CD8-positive, alpha-beta T cell (primary cell): ENCODE measurements at places on chromosomes 4 and X.

DNA sequence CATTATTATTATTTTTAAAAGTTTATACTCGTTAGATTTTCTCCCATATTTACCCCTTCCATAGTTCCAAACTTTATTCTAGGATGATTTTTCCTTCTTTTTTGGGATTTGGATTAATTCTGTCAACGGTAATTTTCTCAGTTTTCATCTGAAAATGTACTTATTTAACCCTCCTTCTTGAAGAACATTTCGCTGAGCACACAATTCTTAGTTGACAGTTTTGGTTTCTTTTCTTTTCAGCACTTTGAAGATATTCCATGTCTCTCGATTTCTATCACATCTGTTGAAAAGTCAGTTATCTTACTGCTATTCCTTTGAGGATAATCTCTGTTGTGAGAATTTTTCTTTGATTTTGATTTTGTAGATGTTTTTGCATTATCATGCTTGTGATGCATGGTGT lies 85.2 kb downstream of the SCLT1 start:
- DNase-seq: no peak

GRCh38 chr4:128371001-128371777 lies 83.6 kb upstream of the PGRMC2 start:
- no peak for DNase-seq

DNA sequence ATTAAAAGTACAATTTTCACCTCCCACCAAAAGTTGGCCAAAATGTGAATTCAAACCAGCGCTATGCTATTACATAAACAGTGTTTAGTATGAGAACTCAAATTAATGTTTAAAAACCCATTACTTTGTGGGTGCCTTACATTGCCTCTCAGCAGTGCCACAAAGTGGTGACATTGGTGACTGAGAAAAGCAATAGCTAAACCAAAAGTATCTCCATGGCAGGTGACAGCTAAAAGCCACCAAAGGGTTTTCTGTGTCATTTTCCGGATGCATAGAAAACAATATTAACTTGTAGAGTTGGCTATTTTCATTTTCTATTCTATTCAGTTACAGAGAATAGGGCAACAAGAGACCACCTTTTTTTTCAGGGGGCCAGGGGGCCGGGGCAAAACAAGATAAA lies 261.2 kb downstream of the MAPK10 start:
- DNase-seq: no peak

DNA sequence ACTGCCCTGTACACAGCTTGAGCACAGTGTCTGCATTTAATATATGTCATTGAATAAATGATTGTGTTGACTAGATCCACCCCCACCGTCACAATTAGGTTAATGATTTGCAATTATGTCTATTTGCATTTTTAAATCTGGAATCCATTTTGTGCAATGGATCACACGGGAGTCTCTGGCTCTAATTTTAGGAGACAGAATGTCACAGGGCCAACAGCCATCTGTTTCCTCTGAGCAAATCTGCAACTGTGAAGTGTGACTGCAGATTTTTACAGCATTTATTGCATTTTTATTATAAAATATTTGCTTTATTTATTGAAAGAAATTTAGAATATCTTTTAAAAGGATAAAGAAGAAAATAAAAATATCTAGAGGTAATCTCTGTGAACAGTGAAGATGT lies 316.8 kb downstream of the HS3ST1 start:
- DNase-seq: no peak

- DNase-seq: no peak
Measured at GRCh38 chr4:33890841-33891240, 2353.5 kb downstream of the ARAP2 start.

DNA sequence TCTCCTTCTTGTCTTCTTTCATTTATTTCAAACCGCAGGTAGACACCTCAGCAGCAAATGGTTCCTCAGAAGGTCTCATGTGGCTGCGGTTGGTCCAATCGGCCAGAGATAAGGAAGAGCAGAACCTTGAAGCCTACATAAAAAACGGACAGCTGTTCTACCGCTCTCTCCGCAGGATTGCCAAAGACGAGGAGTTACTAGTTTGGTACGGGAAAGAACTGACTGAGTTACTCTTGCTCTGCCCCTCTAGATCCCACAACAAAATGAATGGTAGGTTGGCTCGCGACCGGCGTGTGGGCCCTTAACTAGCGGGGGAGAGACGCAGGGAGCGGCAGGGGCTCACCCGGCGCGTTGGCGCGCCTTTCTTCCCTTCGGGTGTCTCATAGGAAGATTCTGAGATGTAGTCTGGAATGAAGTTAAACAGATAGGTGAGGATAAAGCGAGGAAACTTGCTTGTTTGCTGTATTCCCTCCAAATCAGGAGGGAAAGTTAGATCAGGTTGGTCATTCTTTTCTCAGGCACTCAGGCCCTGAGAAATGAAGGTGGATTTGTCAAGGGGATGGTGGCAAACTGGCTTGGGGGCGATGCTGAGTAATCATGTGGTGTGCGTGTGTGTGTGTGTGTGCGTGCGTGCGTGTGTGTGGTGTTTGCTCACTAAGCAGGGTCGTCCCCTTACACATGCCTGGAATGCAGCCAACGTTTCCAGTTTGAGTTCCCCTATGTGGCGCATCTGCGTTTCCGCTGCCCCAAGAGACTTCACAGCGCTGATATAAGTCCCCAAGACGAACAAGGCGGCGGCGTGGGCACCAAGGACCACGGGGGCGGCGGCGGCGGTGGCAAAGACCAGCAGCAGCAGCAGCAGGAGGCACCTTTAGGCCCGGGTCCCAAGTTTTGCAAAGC lies 4.2 kb downstream of the PRDM8 start:
- peak; percentile 51 for DNase-seq

- no peak for DNase-seq
Measured at GRCh38 chrX:117995378-117995777, 121.2 kb downstream of the KLHL13 start.

DNA sequence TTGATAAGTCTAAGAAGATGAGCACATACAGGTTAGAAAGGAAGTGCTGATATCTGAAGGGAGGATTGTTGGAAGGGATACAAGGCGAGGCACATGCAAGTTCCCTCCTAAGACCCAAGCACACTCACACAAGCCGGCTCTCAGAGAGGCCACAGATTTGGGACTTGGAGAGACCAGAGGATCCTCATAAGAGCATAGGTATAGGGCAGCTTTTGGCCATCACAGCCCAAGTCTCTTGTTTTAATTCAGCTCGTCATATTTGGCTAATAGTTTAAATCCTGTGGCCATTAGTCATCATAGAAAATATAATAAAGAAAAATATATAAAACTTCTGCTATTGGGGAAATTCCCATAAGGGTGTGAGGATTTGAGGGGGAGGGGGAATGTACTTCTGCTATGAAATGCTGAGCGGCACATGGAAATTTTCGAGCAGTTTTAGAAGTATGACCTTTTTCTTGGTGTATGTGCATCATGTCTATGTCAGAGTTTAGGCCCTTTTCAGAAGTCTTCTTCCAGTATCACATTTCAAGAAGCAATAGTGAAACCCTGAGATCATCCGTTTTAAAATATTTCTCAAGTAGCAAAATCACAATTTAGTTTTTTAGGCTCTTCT lies 97.7 kb downstream of the NFKB1 start:
- no peak for DNase-seq

DNA sequence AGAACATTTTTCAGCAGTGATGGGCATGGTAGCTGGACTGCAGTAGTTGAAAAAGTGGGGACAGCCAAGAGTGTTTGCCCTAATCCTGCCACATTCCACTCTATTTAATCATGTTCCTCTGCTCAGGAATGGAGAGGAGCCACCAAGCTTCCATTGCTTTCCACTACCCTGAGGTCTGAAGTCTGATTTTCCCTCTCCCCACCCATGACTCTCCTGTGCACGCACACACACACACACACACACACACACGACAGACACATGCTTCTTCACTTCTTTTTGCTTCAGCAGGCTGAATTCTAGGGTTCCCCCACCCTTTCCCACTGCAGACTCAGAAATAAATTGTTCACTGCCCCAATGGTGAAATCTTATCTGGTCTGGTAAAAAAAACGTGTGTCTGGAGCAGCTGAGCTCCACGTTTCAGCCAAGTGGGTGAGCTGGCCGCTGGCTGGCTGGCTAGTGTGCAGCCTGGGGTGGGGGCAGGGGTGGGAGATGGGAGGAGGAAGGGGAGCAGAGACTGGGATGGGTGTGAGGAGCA lies 142.7 kb upstream of the NALF2 start:
- no peak for DNase-seq

GRCh38 chrX:77572322-77572721 lies 125.1 kb downstream of the FGF16 start:
- DNase-seq: no peak

DNA sequence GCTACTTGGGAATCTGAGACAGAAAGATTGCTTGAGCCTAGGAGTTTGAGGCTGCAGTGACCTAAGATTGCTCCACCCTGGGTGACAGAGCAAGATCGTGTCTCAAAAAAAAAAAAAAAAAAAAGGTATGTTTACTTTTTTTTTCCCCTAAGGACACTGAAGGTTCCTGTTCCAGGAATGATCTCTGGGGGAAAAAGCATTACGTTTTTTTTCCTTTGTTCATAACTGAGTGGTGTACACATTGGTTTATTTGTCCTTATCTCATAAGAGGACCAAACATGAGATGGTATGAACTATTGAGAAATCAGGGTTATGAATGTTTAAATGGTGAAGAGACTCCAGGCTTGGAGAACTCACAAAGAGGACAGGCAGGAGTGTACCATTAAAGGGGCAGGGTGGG lies 120.4 kb upstream of the IL1RAPL2 start:
- DNase-seq: no peak

GRCh38 chr4:105137121-105137875 lies 9.4 kb upstream of the TET2 start:
- DNase-seq: peak; percentile 18

DNA sequence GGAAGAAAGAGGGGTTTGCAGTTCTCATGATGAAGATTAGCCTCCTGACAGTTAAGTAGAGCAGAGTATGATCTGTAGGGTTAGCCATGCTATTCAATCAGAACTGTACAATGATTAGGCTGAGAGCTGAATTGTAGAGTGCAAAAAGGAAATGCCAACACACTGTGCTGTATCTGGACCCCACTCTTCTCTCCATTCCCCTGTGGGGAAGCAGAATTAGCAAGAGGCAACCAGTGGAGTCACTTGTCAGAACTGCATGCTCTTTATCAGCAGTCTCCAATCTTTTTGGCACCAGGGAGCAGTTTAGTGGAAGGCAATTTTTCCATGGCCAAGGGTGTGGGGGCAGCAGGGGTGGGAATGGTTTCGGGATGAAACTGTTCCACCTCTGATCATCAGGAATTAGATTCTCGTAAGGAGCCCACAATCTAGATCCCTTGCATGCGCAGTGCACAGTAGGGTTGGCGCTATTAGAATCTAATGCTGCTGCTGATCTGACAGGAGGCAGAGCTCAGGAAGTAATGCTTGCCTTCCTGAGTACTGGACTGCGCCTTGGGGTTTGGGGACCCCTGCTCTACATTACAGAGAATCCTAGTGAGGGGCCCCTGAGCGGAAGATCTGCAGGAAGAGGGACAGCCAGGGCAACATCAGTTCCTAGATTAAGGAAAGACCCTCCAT lies 19.4 kb downstream of the TBC1D9 start:
- DNase-seq: no peak

DNA sequence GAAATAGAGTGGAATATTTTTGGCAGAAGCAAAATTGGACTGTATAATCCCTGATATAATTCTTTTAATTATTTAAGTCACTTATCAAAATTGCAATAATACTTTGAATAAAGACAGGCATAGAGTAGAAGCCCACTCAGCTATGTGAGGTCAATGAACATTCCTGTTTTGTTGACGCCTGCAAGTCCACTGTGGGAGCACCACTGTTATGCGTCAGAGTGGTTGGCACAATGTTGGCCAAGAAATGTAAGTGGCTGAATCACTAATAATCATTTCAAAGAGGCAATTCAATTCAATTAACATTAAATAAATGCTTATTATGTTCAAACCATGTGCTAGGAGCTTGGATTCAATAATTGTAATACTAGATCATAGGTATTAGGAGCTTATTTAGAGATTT lies 221.0 kb downstream of the SPCS3 start:
- no peak for DNase-seq

DNA sequence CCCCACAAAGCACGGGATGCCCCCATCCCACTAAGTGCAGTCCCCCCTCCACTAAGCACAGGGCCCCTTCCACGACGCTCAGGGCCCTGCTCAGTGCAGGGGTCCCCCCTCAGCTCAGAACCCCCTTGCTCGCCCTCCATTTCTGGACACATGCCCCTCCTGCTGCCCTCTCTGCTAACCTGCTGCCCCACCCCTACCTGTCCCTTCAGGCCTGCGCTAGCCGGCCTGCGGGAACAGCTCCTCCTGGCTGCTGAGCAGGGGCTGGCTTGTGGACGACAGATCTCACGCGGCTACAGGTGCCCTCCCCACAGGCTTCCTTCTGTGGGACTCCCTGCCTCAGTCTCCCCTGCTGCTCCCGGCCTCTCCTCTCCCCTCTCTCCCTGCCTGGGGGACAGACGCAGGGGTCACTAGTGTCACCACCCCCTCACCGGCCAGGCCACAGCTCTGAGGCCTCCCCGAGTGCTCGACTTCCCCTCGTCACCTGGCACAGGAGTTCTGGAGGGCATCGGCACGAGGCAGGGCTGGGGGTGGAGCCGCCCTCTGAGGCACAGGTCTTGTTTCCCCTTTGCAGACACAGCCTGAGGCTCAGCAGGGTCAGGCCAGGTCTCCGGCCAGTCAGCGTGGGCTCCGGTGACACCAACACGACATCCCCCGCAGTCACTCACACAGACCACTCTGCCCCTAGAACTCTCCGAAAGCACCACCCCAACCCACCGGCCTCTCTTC lies 21.6 kb downstream of the GAK start:
- DNase-seq: no peak

DNA sequence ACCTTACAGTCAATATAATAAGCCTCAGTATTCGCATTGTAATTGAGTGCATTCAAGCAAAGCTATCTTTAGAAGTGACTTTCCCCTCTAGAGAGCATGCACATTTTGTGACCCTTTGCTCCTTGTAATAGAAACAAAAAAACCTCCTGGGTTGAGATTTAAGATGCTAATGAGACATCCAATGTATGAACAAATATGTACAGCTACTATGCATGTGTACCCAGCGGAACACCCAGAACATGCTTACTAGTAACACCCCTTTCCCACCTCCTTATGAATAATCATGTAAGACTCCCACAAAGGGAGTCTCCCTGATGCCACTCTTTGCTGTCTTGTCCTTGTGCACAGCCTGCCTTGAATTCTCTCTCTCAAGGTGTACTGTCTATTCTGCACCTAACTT lies 205.5 kb downstream of the PRR32 start:
- DNase-seq: no peak

DNA sequence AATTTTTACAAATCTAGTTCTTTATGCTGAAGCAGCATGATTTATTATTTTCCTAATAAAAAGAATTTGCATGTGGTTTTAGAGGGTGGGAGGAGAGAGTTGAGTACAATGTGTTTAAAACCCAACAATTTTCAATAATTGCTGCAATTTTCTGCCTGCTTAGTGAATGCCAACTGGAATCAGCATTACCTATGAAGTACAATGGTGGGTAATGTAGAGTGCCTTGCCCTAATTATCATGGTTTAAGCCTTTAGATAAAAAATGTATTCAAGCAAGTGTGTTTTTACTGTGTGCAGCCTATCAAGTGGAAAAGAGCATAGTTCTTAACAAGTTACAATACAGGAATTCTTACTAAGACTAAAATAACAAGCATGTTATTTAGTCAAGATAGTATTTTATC lies 77.9 kb upstream of the ANKRD50 start:
- DNase-seq: no peak

- DNase-seq: no peak
Measured at GRCh38 chr4:159543831-159544230, 441.0 kb downstream of the RAPGEF2 start.
